Panc1 (cell line): ENCODE measurements at places on chromosomes 7 and 10. TPM values are rescaled to one million over a fixed set of nuclear protein-coding genes. Genes with fewer than 3 reads are reported as not detected.

GRCh38 chr10:130201043-130201380 is 64.8 kb downstream of the GLRX3 start:
- no peak for DNase-seq

The GRM8 gene
- total RNA-seq = not detected

DNA sequence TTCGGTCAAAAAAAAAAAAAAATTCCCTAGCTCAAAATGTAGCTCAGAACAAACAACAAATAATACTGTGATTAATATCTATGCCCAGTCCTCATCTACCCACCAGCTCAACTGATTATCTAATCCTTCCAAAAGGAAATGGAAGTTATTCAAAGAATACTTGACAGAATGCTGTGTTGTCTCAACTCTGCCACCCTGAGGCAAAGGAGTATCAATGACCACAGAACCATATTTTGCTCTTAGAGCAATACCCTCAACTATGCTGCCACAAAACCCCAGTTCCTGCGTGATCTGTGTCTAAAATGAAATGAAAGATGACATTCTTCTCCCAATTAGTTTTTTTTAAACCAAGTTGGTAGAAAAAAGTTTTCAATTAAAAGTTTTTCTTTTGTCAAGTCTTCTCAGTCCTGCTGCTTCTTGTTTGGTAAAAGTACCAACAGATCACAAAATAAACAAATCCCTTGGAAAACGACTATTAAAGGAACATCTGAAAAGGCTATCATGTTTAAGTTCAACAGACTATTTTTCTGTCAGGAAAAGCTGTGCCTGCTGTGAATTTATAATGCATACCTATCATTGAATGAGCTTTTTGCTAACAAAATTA is 21.6 kb downstream of the RBM28 start:
- peak; percentile 13 for DNase-seq

- no peak for DNase-seq
Observed at GRCh38 chr7:6436385-6436685, 11.4 kb downstream of the DAGLB start.

The SLC26A5 gene
- not detected for total RNA-seq

The OR6B1 gene
- not detected for total RNA-seq

- DNase-seq = no peak
Observed at GRCh38 chr7:29989257-29989995, at the start of gene SCRN1. Gene SCRN1 (minus strand): TSS chr7:29989801. CDS start chr7:29969067, 20,734 bp downstream.

GRCh38 chr10:114380797-114381196 is 23.5 kb downstream of the AFAP1L2 start:
- no peak for DNase-seq

The PCLO gene
- 1.1 TPM for total RNA-seq

DNA sequence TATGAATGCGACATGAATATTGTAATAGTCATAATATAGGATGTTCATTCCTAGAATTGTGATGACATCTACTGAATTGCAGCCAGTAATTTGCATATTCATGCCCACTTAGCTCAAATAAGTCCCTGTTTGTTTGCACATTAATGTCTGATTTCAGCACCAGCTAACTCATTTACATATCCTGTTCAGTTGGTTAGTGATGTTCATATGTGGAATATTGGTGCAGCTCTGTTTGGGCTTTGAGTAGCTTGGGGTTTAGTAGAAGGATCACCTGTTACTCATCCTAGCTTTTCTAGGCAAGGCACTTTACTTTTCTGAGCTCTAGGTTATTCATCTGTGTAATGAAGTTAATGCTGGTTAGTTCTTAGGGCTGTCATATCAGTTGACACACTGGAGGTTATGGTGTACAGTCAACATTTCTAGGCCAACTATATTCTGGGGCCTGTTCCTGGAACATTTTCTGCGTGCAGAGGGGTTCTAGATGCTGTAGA is 238.4 kb downstream of the EXOC4 start:
- no peak for DNase-seq

DNA sequence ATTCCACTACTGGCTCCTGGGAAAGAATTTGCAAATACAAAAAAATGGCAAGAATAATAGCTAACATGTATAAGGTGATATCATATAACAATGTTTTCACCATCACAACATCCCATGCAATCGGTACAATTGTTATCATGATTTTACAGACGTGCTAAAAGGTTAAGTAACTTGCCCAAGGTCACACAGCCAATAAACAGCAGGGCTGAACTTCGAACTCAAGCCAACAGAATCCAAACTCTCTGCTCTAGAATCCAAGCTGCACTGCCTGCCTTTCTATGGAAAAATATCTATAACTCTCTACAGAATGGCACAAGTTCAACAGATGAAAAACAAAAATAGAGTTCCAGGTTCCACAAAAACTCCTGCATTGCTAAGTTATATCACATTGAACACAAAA is 160.9 kb downstream of the PARD3 start:
- DNase-seq = no peak

- no peak for DNase-seq
Observed at GRCh38 chr10:113961182-113962031, 82.3 kb upstream of the ADRB1 start.

DNA sequence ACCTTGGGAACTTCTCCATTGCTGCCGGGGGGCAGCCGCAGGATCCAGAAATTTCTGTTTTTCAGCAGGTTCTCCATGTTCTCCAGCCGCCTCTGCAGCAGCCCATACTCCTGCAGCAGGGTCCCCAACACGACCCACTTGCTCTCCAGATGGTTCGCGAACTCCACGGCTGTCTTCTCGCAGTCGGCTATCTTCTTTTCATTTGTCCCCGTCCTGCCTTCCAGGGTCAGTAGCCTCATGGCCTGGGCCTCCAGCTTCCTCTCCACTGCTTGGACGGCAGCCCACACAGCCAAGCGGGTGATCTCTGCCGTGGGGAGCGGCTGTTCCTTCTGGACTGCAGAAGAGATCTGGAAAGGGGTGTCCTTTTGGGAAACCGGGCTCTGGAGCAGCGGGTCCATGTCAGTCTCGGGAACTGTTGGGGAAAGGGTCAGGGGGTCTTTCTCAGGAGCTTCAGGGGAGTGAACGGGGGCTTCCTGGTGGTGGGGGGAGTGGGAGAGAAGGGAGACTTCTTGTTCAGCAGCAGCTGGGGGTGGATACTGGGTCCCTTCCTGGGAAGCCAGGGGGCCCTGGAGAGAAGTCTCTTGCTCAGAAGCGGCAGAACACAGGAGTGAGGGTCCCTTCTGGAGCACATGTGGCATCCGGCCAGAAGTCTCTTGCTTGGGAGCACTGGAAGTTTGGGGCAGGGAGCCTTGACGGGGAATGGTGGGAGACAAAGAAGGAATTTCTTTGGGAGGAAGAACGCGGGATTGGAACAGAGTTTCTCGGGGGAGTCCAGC is 5.5 kb downstream of the ZNF777 start:
- no peak for DNase-seq

DNA sequence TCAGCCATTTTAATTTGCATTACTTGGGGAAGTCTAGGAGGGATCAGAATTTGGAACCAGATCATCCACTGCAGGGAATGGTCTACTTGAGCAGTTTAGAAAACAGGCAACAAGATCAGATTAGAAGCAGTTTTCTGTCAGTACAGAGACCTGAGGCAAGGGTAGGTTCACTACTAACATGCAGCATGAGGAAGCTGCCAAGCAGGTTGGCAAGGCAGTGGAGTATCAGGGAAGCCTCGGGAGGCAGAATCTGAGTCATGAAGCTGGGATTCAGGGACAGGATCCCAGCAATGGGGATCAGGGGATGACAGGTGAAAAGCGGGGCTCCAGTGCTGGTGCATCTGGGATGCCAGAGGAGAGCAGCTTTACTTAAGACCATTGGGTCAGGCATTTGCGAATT is 28.1 kb downstream of the ENO4 start:
- no peak for DNase-seq

The ITIH2 gene
- 0.67 TPM for total RNA-seq

GRCh38 chr7:145169908-145170307 is 334.1 kb upstream of the TPK1 start:
- DNase-seq = no peak

DNA sequence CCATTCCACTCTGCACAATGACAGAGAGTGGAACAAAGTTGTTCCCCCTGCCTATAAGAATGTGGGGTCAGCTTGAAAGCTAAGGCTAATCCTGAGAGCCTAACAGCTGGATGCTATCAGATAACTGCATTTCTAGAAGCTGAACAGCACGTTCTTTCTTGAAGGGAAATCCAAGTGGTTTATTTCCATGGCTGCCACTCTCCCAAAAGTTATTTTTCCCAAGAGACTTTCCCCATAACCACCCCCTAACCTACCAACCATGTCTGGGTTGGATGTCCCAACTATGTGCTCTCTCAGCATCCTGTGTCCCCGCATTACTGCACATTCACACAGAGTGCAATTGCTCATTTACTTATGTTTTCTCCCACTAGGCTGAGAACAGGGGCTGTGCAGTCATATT is 140.7 kb upstream of the ANKRD1 start:
- DNase-seq = no peak

- peak; percentile 88 for DNase-seq
Observed at GRCh38 chr10:3850999-3851937, 66.3 kb upstream of the KLF6 start.

GRCh38 chr10:11598712-11599397 is 12.6 kb downstream of the USP6NL start:
- no peak for DNase-seq
